ENCODE measurements at places on chromosomes 1 and 21.

- DNase-seq: no peak
Measured at GRCh38 chr1:59058665-59059439, 238.0 kb upstream of the FGGY start.

GRCh38 chr1:227059076-227059475 lies 119.0 kb downstream of the COQ8A start:
- no peak for DNase-seq

GRCh38 chr1:230112131-230112701 lies 45.2 kb downstream of the GALNT2 start:
- DNase-seq: no peak

DNA sequence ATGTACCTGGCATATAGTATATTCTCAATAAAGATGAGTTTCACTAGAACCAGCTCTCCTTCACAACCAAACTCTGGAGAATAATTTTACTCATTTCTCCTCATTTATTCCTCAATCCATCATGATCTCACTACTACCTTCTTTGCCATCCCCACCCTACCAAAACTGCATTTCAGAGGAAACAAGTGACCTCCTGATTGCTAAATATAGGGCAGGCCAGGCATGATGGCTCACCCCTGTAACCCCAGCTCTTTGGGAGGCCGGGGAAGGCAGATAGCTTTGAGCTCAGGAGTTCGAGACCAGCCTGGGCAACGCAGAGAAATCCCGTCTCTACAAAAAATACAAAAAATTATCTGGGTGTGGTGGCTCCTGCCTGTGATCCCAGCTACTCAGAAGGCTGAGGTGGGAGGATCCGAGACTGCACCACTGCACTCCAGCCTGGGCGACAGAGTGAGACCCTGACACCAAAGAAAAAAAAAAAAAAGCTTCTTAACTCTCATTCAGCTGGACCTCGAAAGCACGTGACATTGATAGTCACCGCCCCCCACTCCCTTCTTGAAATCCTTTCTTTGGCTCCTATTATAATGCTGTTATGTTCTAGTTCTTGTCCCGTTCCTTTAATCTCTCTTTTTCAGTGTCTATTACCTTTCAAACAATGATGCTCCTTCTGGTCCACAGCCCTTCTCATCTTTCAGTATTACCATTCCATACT lies 2.1 kb downstream of the TESK2 start:
- no peak for DNase-seq

- DNase-seq: no peak
Measured at GRCh38 chr1:235161685-235162327, 756 bp upstream of the RBM34 start.

- no peak for DNase-seq
Measured at GRCh38 chr1:15028616-15029015, 124.9 kb upstream of the TMEM51 start.

- no peak for DNase-seq
Measured at GRCh38 chr1:15609631-15610030, 7.6 kb upstream of the DDI2 start.

DNA sequence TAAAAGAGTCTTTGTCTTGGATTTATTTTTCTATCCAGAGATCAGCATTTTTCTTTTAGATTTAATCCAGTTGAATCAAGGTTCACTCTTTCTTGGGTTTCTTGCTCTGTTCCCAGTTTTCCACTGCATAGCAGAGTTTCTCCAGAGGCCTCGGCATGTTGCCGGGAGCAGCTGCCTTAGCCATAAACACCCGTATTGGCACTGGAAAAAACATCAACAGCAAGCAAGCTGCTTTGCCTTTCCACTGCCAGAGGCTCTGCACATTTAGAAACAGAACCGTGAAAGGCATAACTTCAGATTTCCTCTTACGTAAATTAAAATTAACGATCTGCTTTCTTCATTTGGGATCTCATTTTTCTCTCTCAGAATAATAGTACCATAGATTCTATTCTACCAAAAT lies 181.8 kb upstream of the L1TD1 start:
- no peak for DNase-seq

DNA sequence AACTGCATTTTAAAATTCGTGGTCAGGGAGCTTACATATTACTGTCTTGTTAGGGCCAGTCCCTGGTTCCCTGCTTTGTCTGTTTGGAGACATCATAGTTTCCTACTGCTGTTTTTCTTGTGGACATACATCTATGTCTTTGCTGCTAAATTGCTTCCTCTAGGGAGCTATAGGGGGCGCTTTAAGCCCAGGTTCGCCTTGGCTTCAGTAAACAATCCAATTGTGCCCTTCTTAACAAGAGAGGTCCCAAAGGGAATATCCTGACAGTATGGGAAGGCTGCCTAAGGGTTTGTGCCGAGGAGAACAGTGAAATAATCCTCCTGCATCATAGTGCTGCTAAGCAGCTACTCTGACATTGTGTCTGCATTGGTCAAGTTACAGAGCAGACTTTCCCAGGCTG lies 112.5 kb downstream of the USH2A start:
- DNase-seq: no peak

- DNase-seq: no peak
Measured at GRCh38 chr1:30919025-30919881, 10.7 kb upstream of the SDC3 start.

DNA sequence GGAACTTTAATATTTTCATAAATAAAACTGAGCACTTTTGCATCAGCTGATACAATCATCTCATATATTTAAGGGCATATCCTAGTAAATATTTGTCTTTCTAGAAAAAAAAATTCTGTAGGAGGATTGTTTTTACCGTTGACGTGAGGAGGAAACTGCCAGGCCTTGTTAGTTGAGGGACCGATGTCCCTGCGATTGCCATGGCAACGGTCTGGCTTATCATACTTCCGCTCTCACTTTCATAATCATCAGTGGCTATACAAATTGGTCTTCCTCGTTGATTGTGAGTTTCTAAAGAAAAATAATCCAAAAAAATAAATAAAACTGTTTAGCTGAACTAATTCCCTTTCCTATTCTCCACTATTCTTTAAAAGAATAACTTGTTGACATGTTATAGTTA lies 69.3 kb upstream of the ANGPTL3 start:
- no peak for DNase-seq

GRCh38 chr1:164466429-164466828 lies 92.6 kb upstream of the PBX1 start:
- DNase-seq: no peak

DNA sequence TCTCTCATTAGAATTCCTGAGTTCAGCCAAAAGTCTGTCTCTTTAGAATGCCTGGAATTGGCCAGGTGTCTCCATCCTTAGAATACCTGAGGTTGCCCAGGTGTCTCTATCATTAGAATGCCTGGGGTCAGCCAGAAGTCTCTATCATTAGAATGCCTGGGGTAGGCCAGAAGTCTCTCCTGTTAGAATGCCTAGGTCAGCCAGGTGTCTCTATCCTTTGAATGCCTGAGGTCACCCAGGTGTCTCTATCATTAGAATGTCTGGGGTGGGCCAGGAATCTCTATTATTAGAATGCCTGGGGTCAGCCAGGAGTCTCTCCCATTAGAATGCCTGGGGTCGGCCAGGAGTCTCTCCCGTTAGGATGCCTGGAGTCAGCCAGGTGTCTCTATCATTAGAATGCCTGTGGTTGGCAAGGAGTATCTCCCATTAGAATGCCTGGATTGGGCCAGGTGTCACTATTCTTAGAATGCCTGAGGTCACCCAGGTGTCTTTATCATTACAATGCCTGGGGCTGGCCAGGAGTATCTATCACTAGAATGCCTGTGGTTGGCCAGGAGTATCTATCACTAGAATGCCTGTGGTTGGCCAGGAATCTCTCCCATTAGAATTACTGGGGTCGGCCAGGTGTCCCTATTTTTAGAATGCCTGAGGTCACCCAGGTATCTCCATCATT lies 43.0 kb downstream of the RNF187 start:
- DNase-seq: no peak

DNA sequence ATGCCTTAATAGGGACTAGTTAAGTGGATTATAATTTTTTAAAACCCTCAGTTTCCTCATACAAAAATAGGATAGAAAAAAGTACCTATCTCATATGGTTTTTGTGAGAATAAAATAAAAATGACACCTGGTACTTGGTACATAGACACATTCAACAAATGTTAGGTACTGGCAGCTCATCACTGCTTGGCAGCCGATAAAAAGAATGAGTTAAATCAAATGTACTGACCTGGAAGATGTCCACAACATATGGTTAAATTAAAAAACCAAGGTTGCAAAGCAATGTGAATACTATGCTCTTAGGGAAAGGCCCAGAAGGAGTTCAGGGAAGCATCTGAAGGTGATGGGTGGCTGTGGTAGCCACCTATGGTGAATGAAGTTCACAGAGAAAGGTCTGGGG lies 64.9 kb upstream of the SMYD2 start:
- no peak for DNase-seq

DNA sequence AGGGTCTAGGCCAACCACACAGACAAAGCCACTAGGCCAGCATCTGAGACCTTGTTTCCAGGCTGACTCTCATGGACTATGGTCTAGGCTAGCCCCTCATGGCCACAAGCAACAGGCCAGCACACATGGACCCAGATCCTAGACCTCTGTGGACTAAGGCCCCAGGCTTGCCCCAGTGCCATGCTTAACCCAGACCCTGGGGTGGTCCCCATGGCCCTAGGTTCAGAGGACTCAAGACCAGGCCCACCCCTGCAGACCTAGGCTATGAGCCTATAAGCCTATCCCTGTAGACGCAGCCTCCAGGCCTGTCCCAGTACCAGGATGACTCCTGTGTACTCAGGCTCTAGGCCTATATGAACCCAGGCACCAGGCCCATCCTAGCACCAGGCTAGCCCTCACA lies 1.9 kb upstream of the OR14A2 start:
- DNase-seq: no peak

DNA sequence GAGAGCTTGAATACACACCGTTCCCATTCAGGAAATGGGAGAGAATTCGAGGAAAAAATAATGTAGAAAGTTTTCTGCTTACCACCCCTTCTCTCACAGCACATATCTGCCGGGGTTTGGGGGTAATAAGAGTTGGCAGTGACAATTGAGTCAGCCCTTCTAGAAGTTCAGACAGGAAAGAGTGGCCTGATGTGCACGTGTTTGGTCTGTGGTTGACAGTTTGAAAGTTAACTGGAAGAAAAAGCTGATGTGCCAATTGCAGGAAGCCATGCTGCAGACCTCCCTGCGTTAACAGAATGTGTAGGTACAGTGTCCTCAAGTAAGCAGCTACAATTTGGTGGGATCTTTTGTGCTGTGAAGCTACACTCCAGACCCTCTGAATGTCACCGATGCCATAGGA lies 50.9 kb downstream of the DHX9 start:
- DNase-seq: no peak

DNA sequence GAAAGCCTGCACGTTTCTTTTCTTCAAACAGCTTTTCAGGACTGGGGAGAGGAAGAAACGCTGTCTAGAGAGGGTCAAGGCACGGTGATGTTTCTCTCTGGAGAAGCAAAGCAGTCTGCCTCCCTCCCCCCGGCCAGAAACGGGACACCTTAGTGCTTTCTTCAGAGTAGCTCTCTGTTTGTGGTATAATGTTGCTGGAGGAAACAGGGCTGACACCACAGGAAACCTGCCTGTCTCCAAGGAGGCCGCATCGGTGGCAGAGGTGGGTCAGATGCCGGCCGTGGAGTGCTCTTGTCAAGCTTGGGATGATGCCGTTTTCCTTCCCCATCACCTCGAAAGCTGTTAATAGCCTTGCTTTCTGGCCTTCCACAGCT lies 139.4 kb downstream of the DHRS3 start:
- peak; percentile 64 for DNase-seq

DNA sequence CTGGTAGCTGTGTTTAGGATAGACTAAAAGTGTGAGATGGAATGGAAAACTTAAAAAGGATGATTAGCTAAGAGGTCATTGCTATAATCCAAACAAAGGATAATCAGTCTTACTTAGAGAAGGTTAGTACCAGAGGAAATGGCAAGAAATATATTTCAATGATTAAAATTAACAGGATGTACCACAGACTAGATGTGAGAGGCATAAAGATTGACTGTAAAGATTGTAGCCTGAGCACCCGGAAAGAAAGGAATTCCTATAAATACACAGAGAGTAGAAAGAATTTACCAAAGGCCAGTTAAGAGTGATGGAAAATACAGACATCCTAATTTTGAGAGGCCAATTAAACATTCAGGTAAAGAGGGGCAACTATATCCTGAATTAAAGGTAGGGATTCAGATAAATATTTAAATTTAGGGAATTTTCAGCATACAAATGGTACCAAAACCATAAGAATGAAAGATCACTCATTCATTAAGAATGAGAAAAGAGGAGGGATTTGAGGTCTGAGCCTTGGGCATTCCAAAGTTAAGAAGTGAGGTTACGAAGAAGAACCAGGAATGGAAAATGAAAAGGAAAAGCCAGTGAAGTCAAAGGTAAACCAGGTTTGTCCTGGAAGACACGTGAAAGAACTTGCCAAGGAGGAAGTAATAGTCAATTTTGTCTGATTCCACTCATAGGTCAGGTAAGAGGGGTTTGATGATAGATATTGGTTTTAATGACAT lies 46.4 kb upstream of the RGS1 start:
- no peak for DNase-seq

- DNase-seq: no peak
Measured at GRCh38 chr1:205916541-205916940, 26.7 kb downstream of the SLC26A9 start.

DNA sequence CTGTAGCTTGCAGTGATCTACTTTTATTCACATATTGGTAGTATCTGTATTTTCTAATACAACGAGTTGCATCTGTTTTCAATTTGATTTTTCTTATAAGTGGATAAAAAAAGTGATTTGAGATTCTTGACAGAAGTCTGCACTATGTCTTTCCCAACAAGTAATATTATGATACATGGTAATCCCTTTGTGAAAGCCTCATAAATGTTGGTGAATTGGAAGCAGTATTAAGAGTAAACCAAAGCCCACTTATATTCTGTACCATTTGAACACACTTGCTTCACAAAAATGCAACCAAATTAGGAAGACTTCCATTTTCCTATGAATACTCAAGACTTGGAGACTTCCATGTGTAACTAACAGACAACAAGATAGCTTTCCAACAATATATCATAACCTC lies 172.0 kb downstream of the HMCN1 start:
- DNase-seq: no peak

GRCh38 chr1:202031796-202032195 lies 21.4 kb downstream of the ELF3 start:
- no peak for DNase-seq

GRCh38 chr21:44050276-44050675 lies 38.2 kb downstream of the TRAPPC10 start:
- no peak for DNase-seq

- peak; percentile 94 for DNase-seq
Measured at GRCh38 chr1:25338188-25338981, at the start of gene TMEM50A. TSS of gene TMEM50A (plus strand) at chr1:25338334. CDS start at chr1:25340487, 2,153 bp downstream.
